Esophagus mucosa (tissue), 1 donor: ENCODE measurements at places on chromosomes 4 and X. TPM values are rescaled to one million over a fixed set of nuclear protein-coding genes. Genes with fewer than 3 reads are reported as not detected.
A peak's percentile ranks its signal among the peaks of the same experiment; 100 is the strongest.

Gene TBX22
- total RNA-seq, result not detected

Gene PDGFRA
- total RNA-seq, result 11.6 TPM

GRCh38 chr4:165635381-165635780 is 237.7 kb upstream of the TLL1 start:
- ATAC-seq, result peak; percentile 93

DNA sequence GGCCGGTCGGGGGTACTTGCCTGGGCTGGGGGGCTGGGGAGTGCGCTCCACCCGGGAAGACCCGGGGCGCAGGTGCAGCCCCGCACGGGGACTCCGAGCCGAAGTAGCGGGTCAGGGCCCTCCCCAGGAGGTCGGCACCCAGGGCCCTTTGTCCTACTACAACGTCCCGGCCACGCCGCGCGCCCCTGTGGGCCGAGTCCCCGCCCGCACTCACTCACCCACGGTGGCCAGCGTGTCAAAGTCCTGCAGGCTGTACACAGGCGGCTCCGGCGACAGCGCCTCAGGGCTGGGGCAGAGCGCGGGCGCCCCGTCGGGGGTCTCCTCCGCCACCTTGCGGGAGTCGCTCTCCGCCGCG is 602 bp downstream of the PRKX start:
- peak; percentile 30 for ATAC-seq
